ENCODE measurements at places on chromosomes 13 and 19.

GRCh38 chr13:31282741-31283455 is 83.1 kb downstream of the B3GLCT start:
- DNase-seq: no peak

GRCh38 chr19:11448410-11448809 is 13.0 kb downstream of the PRKCSH start:
- DNase-seq: no peak

GRCh38 chr13:84844473-84844872 is 954.7 kb downstream of the SLITRK6 start:
- DNase-seq: no peak

DNA sequence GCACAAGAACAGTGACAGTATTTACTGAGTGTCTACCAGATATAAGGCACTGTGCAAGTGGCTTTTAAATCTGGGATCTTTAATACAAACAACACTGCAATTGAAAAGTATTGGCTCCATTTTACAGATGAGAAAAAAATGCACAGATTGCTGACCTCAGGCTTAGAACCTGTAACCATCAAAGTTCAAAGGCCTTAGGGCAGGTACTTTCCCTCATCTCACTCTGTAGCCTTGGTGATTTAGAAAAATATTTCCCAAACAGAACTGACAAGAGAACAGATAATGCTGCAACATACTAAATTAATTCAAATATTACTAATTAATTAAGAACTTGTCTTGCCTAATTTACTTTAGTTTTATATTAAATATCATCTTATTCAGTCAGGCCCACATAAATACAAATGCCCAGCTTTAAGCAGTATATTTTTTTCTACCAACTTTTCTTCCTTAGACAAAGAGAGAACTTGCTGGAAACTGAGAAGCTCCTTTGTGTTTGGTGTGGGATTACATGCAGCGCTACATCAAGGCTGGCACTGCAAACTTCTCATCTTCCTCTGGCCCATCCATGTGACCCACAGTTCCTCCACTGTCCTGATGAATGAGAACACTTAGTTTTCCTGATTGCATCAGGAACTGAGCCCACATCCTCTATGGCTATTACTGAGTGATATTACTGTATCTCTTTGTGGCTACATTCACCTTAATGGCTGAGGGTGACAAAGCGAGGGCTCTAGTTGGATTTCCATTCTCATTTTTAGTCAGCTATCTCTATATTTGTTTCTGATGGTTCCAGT is 302.1 kb downstream of the ENOX1 start:
- no peak for DNase-seq

DNA sequence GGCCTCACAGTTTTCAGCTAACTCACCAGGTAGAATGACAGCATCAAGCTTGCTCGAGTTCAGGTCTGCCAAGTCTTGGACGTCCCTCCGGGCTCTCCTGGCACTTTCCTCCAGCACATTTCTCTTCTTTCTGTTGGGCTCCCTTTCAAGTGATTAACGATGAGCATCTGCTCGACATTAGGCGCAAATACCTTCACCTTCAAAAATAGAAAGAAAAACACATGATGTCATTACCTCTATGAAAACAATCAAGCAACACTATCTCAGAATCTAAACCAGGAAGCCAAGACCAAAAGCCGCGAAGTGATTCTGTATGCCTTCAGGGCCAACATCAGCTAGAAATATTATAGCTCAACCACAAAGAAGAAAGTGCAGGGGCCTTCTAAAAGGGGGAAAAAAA is 15.4 kb upstream of the CLN5 start:
- no peak for DNase-seq

DNA sequence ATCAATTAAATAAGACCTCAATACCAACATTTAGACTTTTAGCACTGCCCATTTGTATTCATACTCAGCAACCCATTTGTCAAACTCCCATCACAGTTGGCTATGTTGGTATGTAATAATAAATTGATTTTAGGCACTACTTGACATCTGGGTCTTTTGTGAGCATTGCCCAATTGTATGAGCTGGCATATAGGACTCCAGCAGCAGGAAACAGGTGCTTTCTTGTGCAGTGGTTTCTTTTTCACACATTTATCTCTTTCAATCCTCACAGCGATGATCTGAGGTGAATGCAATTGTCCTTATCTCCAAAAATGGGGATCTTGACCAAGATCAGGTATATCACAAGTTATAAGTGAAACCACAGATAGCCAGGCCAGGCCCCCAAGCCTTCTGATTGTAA is 96.9 kb upstream of the OXGR1 start:
- DNase-seq: no peak

GRCh38 chr13:32987462-32987861 is 28.8 kb upstream of the KL start:
- DNase-seq: no peak

DNA sequence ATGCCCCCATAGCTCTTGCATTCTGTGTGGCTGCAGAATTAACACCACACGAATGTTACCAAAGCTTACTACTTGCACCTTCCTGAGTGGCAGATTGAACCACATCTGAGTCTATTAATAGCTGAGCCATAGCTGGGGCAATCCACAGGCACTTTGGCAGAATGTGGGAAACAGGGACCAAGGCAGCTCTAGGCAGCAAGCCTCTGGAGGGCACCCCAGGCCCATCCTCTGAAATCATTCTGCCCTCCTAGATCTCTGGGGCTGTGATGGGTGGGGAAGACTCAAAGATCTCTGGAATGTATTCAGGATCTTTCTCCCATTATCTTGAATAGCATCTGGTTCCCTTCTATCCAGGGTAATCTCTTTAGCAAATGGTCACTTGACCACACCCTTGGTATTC is 139.3 kb downstream of the TNFRSF19 start:
- DNase-seq: no peak

- DNase-seq: no peak
Observed at GRCh38 chr19:11921852-11922495, 2.9 kb upstream of the ZNF700 start.

GRCh38 chr19:29504454-29504853 is 21.3 kb upstream of the VSTM2B start:
- no peak for DNase-seq

DNA sequence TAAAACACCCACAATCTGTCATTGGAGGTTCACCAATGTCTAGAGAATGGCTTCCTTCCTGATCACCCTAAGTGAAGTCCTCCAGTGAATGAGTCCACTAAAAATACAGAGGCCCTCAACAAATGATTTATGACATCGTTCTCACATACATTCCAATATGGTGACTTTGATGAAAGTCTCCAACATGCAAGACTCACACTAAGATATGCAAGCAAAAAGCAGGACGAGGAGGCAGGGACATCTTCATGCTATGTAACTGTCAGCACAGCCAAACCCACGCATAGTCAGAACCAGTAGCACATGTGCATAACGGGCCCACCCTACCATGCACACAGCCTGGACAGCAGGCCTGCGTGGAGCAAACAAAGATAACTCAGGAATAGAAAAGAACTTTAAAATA is 16.6 kb upstream of the LSM14A start:
- no peak for DNase-seq

GRCh38 chr19:7772752-7773291 is 9.8 kb downstream of the CLEC4M start:
- no peak for DNase-seq

GRCh38 chr13:25887962-25888655 is 163.7 kb downstream of the SHISA2 start:
- DNase-seq: no peak

GRCh38 chr13:109485136-109485794 is 301.1 kb downstream of the IRS2 start:
- no peak for DNase-seq

DNA sequence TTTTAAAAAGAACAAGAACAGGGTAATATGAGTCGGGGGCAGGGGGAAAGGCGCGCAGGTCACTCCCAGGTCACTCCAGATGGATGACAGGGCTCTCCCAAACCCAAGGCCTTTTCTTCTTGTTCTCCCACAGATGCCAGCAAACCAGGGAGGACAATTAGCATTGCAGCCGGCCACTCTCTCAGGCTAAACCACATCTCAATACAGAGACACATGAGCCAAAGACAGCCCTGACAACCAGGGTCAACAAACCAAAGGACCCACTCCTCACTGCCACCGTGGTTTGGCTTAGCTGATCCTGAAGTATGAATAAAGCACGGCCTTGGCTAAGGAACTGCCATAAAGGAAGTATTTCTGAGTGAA is 47.3 kb downstream of the LATS2 start:
- no peak for DNase-seq

GRCh38 chr19:1507763-1508506 is 4.9 kb downstream of the ADAMTSL5 start:
- peak; percentile 100 for DNase-seq

DNA sequence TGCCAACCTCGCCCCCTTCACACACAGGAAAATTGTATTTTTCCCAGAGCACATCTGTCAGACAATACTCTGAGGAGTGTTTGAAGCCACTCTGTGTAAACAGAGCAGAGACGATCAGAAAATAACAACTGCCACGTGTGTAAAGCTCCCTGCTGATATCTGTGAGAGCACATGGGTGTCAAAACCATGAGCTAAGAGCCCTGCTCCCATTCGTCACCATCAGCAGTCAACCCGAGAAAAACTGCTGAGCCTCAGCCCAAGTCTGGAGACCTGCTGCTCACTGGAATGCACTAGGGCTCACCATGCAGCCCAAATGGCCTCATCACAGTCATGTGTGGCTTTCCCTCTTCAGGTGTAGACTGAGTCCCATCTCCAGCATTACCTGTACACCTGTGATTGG is 304.1 kb downstream of the FGF14 start:
- DNase-seq: no peak

All from D721Med (cell line).